ENCODE measurements at places on chromosomes 12 and 14. TPM values are rescaled to one million over a fixed set of nuclear protein-coding genes. Genes with fewer than 3 reads are reported as not detected.
A peak's percentile ranks its signal among the peaks of the same experiment; 100 is the strongest.

- DNase-seq, result no peak
Observed at GRCh38 chr14:50156111-50156510, 39.7 kb upstream of the VCPKMT start.

DNA sequence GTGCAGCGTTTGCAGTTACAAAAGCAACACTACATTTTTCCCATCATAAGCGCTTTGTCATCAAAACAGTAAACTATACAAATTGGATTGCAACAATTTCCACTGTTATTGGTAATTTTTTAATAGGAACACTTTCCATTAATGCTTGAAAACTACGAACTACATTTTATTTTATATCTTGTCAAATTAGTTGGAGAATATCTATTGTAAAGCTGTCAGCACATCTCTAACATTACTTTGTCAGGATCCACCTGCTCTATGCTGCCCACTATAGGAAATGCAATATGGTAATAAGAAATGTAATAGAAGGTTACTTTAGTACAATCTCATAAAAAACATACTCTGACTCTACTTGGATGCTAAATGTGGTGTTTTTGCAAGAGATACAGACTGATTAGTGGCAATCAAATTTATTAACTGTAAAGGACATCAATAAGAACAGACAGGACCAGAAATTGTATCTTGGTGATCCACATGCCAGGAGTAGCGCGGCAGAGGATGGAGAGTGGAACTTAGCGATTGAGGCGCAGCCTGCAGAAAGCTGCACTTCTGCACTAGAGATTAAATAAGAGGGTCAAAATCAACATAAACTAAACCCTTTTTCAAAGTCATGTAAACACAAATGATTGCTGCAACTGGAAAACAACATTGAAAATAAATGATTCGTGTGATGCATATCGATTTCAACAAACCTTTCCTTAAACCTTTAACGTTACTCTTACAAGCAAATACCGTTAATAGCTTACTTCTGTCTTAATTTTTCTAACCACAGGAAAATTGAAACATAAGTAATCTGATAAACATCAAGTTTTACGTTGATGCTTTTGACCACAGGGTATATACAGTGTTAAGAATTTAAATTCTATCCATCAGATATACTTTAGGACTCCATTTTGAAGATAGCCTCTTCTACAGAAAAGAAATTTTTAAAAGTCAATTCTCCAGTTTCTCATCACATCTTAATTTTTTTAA lies 3.6 kb upstream of the ARID2 start:
- DNase-seq, result peak; percentile 66

DNA sequence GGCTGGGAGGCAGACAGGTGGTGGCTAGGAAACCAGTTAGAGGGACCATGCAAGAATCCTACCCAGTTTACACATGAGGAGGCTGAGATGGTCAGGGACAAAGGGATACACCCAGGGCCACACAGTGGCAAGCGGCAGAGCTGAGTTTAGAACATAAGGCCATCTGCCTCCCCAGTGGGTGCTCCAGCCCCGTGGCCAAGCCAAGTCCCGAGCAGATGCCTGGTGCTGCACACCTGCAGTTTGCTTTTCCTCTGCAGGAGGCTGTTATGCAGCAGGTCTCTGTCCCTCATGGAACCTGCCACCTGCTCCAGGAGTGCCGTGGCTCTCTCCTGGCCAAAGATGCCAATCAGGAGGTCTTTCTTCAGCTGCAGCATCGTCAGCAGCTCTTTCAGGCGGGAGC lies 70.8 kb downstream of the SYNE3 start:
- DNase-seq, result no peak

DNA sequence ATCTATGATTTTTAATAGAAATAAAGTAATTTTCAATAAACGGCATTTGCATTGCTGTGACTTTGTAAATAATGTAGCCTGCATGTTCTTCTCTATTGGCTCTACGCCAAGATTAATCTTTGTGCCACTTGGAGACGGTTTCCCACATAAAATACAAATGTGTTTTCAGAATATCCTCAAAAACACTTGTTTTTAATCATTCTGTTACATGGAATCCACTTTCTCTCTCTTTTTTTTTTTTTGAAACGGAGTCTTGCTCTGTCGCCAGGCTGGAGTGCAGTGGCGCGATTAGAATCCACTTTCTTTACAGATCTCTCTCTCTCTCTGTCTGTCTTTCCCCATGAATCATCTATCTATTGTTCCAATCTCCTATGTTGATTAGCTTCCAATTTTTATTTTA lies 22.8 kb upstream of the SSPN start:
- no peak for DNase-seq

GRCh38 chr12:47023311-47023710 lies 56.1 kb upstream of the PCED1B start:
- no peak for DNase-seq

DNA sequence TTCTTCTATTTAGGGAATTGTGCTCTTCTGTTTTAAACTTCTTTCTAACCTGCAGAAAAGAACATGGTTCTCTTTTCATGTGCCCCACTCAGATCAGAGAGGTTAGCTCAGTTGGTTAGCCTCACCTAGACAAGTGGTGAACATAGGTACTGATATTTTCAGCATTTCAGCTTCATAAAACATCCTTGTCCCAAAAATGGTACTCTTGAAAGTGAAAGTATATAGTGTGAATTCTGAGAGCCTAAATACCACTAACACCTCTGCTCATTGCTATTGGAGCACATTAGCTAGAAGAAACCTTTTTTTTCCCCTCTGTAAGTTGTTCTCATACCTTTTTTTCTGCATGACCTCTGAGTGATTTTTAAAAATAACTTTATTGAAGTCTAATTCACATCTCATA lies 17.6 kb downstream of the UBE3B start:
- DNase-seq, result no peak

GRCh38 chr14:98445718-98446117 lies 826.3 kb downstream of the BCL11B start:
- DNase-seq, result no peak

GRCh38 chr14:73238941-73239340 lies 1.6 kb downstream of the PAPLN start:
- DNase-seq, result no peak

- DNase-seq, result no peak
Observed at GRCh38 chr12:33205981-33206380, 233.6 kb downstream of the SYT10 start.

DNA sequence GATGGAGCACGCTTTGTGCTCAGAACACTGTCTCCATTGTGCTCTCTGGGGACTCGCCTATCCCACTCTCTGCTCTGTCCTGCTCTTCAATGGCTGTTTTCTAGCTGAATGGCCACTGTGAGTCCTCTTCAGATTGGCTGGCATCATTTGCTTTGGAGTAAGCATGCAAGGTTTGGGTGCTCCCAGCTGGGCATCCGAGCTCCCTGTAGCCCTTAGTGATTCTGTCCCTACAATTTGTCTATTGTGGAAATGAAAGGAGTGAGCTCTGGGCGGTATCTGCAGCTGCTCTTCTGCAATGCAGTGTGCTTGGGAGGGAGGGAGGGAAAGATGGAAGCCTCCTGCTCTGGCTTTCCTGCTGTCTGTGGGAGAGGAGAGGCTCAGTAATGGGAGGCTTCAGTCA lies 84.8 kb downstream of the SMOC1 start:
- no peak for DNase-seq

ZNF26 gene
- 12.3 TPM for total RNA-seq

AACS gene
- 14.0 TPM for total RNA-seq

Measured in GM23248 (cell line).